Stimulated activated CD4-positive, alpha-beta T cell treated with anti-CD3 and anti-CD28 coated beads, Interleukin-1b, Interleukin-23, amount 100 ng/mL, for 1 hour (primary cell): ENCODE measurements at places on chromosomes 16 and 17.

GRCh38 chr17:75843577-75844529 is at the start of gene UNC13D:
Gene UNC13D (minus strand): TSS chr17:75844404. CDS start chr17:75844337, 67 bp downstream.
- no peak for DNase-seq

DNA sequence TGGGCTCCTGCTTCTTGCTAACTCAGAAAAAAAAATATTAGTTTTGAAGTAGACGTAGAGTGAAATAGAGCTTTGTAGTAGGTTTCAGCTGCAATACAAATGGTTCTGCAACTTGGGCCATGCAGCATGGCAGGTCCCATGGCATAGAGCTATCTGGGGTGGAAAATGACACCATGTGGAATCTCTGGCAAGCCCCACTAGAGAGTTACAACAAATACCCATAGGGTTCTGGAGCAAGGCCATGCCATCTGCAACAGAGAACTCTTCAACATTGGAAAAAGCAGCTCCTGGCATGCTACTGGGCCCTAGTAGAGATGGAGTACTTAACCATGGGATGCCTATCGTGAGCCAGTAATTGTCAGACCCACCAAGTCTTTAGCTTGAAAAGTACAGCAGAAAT is 25.3 kb upstream of the RBBP6 start:
- DNase-seq: no peak

- no peak for DNase-seq
Measured at GRCh38 chr17:35804658-35805192, 4.6 kb upstream of the TAF15 start.

GRCh38 chr16:67673712-67674580 is 7.3 kb downstream of the C16orf86 start:
- DNase-seq: no peak

DNA sequence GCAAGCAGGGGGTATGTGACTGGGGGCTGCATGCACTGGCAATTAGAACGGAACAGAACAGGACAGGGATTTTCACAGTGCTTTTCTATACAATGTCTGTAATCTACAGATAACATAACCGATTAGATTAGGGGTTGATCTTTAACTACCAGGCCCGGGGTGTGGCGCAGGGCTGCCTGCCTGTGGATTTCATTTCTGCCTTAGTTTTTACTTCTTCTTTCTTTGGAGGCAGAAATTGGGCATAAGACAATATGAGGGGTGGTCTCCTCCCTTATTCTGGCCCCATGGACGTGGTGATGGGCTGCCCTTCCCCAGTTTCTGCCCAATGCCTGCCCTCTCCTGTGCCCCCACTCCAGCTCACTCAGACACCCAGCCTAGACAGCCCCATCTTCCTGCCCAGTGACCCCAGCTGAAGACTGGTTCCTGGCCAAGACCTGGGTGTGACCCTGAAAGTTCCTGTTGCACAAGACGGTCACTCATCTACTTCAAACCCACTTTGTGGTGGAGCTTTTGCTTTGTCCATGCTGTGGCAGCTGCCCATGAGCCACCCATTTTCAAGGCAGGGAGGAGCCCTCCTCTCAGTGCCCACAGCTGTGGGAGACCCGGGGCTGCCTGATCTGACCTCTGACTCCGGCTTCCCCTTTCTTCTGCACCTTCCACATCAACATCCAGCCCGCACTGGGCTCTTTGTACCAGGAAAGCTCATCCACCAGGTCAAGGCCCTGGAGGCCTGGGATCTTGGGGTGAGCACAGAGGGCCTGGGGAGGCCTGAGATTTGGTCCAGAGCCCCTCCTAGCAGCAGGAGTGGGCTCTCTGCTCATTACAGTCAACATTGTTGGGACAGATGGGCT is 18.6 kb downstream of the ALOX12B start:
- DNase-seq: no peak

GRCh38 chr17:81033535-81034167 is 1.3 kb upstream of the BAIAP2 start:
- DNase-seq: no peak

DNA sequence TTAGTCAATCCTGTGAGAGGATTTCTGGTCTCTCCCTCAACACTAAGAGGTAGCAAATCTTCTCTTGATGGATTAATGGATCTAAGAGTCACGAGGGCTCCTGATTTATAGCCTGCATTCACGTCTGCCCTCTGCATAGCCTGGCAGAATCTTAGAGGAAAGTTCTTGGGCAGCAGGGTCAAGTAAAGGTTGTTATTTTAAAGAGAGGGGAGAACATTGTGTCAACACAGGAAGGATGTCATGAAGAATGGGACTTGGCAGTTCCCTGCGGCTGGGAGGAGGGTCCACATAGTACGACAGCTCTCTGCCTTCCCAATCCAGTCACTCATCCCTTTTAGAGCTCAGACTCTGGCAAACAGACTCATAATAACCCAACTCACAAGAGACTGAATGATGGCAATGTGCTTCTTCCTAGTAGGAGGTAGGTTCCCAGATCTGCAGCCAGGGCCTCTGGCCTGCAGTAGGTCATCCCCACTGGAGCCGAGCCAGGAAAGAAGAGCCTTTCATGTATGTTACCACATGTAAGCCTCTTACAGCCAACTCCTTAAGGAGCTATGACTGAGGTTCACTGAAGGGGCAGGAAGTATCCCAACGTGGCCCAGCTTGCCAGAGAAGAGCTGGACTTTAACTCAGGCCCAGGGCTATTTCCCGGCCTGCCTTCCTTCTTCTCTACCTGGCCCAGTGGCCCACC is 25.4 kb upstream of the RPTOR start:
- DNase-seq: no peak

DNA sequence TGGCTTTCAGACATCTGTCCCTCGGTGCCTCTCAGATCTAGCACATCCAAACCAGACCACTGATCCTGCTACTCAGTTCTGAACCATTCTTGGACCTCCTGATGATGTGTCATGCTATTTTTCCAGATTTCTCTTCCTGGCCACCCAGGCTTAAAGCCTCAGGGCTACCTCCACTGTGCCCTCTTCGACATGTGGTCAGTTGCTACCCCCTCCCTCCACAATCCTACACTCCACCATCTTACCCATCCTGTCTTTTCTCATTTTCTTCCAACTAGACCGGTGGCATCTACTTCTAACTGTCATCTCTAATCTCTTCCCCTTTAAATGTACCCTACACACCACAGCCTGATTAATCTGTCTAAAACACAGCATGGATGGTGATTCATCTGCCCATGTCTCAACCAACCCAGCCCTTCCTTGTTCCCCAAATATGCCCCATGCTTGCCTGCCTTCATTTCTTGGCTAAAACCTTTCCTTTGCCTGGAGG is 478.6 kb downstream of the SLC39A11 start:
- DNase-seq: no peak

DNA sequence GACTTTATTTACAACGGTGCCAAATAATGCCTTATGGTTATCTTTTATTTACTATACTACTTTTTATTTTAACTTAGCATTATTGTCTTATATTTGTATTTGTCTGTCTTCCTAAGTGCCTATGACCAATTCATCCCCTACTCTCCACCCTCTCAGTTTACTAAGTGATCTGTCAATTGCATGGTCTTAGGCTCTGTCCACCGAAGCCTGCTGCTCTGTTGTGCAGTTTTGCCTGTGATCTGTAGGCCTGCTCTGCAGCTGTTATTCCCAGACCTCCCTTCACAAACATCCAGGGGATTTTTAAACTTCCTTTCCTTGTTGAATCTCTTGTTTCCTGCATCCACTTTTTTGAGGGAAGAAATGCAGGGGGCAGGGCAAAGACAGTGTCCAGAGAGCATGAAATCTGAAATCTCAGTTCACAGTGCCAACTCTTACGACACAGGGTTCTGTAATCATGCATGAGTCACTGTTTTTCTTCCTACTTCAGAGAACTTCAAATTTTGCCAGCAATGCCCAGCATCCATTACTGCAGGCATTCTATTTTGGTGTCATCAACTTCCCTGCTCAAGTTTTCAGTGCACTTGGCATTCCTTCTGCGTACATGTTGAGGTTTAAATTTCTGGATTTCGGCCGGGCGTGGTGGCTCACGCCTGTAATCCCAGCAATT is 11.4 kb downstream of the SLFN5 start:
- DNase-seq: no peak

GRCh38 chr16:21971856-21972255 is 18.7 kb downstream of the UQCRC2 start:
- no peak for DNase-seq

DNA sequence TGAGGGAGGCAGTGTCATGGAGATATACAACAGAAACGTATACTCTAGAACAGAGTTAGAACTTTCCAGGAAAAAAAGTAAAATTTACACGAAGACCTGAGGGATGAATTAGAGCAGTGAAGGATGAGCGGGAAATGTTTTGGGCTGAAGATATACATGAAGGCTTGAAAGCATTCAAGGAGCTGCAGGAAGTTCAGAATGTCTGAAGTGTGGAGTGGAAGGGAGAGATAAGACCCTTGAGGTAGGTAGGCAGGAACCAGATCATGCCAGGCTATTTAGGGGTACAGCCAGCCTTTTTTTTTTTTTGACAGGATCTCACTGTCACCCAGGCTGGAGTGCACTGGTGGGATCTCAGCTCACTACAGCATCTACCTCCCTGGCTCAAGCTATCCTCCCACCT is 3.2 kb upstream of the NLK start:
- no peak for DNase-seq

- DNase-seq: no peak
Measured at GRCh38 chr16:19589771-19590302, 34.3 kb downstream of the VPS35L start.

- DNase-seq: no peak
Measured at GRCh38 chr17:19996086-19996485, 13.1 kb upstream of the SPECC1 start.

- DNase-seq: no peak
Measured at GRCh38 chr16:503150-504071, 24.1 kb upstream of the CAPN15 start.

DNA sequence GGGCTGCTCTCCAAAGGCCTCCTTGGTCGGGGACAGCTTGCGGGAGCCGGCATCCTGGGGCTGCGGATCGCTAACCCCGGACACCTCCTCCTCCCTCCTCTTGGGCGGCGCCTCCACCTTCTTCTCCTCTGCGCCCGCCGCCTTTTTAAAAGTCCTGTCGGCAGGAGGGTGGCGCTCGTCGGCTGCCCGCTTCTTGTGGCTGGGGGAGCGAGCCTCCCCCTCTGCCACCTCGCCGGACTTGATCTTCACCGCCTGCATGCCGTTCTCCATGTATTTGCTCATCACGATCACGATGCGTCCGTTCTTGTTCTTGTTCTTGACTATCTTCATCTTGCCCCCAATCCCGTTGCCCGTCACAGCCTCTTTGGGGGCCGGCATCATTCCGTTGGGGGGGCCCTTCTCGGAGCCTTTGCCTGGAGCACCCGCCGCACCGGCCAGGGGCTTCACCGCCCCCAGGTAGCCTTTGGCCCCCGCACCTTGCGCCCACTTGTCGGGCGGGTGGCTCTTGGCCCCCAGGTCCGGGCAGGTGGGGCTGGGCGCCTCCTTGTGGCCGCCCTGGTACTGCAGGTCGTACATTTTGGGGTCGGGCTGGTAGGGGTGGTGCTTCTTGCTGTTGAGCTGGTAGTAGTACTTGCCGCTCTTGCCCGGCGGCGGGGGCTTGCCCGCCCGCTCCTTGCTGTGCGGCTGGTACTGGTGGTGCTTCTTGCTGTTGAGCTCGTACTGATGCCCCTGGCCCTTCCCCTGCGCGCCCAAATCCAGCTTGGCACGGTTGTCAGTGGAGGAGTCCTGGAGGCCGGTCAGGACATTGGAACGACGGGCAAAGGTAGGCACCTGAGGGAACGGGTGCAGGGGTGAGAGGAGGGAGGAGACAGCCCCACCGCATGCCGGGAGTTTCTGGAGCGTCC is 4.4 kb downstream of the CBX4 start:
- DNase-seq: no peak

DNA sequence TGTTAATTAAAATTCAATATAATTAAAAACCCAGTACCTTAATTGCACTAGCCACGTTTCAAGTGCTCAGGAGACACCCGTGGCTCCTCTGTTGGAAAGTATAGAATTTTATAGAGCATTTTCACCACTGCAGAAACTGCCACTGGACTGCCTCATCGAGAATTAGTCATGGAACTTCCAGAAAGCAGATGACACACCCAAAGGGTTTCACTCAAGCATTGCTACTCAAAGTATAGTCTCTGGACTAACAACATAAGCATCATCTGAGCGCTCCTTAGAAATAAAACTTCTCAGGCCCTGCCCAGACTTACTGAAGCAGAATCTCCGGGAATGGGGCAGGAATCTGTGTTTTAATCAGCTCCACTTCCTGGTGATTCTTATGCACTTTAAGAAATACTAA is 63.5 kb upstream of the GPR139 start:
- no peak for DNase-seq

DNA sequence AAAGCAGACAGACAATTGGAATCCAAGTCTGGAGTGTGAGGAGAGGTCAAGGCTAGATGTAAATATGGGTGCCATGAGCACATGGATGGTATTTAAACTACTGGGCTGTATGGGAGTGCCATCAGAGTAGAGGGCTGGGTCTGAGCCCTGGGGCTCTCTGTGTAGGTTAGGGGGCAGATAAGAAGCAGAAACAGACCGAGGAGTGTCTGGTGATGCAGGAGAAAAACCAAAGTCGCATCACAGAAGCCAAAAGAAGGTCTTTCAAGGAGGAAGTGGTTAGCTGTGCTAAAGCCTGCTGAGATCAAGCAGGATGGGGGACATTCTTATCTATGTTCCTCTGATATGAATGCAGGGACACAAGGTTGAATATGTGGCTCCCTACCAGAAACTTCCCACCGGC is 1.9 kb downstream of the TSEN54 start:
- DNase-seq: no peak

DNA sequence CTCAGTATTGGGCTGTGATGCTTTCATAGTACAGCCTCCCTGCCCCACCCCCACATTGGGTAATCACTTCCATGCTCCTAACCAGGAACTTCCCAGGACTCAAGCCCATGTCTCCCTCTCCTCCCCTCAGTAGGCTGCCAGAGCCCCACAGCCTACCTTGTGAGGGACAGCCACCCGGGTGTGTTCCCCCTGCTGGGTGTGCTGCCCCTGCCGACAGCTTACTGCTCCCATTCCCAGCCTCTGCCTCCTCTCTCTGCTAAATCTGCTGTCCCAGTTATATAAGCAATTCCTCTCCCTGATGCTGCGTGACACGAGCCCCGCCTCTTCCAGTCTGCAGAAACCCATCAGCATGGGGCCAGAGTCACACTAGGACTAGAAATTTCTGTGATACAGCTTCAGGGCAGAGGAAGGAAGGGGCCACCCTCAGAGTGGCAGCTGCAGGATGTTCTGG is at the start of gene RSKR:
RSKR (minus strand) TSS at position 255 of the 451 bp plus-strand sequence; CDS start at position 231, 24 bp downstream.
- no peak for DNase-seq

DNA sequence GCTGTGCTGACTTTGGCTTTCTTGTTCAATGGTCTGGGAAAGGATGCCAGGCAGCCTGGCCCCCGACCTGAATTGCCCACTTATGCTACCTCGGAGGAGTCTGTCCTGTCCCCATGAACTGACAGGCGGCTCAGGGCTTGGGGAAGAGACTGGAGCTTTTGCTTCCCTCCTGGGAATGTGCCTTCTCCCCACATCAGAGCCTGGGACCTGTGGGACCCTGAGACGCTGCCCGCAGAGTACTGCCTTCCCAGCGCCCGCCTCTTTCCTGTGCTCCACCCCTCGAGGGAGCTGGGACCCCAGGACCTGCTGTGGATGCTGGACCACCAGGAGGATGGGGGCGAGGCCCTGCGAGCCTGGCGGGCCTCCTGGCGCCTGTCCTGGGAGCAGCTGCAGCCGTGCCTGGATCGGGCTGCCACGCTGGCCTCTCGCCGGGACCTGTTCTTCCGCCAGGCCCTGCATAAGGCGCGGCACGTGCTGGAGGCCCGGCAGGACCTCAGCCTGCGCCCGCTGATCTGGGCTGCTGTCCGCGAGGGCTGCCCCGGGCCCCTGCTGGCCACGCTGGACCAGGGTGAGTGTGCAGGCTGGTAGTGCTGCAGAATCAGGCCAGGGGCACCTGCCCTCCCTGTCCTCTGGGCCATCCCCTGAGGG is 18.5 kb downstream of the FCSK start:
- DNase-seq: no peak
